ENCODE measurements at places on chromosomes 3 and 15.

GRCh38 chr3:102484363-102484762, 49.5 kb downstream of the ZPLD1 start:
- no peak for DNase-seq

- no peak for DNase-seq
Measured at GRCh38 chr3:129045675-129046036, 14.9 kb upstream of the GP9 start.

GRCh38 chr3:115662356-115662755, 39.0 kb downstream of the GAP43 start:
- DNase-seq = no peak

DNA sequence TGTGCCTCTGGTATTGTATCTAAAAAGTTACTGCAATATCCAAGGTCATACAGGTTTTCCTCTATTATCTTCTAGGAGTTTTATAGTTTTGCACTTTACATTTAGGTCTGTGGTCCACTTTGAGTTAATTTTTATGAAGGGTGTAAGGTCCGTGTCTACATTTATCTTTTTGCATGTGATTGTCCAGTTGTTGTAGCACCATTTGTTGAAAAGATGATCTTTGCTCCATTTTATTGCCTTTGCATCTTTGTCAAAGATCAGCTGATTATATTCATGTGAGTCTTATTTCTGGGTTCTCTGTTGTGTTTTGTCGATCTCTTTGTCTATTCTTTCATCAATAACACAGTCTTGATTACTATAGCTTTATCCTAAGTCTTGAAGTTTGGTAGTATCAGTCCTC, 6.7 kb downstream of the CHRNA7 start:
- no peak for DNase-seq

- no peak for DNase-seq
Measured at GRCh38 chr3:57147071-57147470, 18.1 kb downstream of the IL17RD start.

DNA sequence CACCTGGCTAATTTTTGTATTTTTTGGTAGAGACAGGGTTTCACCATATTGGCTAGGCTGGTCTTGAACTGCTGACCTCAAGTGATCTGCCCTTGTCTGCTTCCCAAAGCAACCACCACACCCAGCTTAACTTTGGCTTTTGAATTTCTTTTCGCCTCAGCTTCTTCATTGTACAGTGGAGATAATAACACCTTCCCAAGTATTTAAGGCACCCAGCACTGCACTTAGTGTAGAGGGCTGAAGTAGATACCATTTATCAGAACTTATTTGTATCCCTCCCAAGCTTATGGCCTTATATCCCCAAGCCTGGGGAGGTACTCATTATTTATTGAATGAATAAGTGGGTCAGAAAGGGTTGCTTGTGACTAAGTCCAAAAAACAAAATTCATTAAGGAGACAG, 2.3 kb downstream of the SQOR start:
- no peak for DNase-seq

GRCh38 chr15:85929786-85930185, 135.1 kb upstream of the KLHL25 start:
- DNase-seq = no peak

- DNase-seq = no peak
Measured at GRCh38 chr3:147851062-147851461, 441.9 kb downstream of the ZIC1 start.
